ENCODE measurements at places on chromosomes 1 and 21.

DNA sequence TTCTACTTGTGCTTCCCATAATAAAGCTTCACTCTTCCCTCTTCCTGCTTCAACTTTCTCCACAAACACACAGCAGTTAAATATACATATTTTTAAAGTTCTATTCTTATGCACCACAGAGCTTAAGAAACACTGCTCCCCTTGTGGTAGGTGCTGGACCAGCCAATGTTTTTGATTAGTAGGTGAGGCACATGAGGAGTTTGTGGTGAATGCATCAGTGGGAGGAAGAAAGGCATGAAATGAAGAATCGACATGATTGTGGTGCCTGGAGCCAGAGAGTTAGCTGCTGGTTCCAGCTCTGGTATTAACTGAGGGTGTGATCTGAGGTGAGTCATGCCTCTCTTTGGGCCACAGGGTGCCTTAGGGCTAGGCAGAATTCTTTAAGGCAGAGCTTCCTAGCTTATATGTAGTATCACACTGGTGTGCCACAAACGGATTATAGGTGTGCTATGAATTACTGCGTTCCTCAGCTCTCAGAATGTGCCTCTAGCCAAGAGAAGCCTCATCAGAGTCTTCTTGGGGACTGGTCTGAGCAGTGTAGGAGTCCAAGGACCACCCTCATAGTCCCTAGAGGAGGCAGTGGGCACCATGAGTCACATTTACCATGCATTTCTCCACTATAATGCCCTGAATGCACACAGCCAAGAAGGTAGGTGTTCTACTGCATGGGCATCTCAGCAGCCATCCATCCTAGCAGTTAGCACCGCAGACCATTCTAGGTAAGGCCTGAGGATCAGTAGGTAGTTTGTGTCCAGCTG lies 97.4 kb upstream of the SGIP1 start:
- DNase-seq: no peak

DNA sequence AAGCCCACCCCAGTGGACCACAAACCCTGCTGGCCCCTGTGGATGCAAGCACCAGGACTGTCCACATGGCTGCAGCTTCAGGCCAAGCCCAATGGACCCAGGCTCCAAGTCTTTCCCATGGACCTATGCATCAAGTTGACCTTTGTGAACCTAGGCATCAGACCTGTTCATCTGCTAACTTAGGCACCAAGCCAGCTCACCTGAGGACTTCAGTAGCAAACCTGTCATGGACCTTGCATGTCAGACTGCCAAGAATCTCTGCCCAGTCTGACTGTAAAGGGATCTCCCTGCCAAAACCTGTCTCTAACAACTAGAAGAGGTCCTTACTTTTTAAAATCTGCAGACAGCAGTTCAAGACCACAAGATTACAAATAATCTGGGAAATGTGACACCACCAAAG lies 37.8 kb downstream of the FMO3 start:
- DNase-seq: no peak

DNA sequence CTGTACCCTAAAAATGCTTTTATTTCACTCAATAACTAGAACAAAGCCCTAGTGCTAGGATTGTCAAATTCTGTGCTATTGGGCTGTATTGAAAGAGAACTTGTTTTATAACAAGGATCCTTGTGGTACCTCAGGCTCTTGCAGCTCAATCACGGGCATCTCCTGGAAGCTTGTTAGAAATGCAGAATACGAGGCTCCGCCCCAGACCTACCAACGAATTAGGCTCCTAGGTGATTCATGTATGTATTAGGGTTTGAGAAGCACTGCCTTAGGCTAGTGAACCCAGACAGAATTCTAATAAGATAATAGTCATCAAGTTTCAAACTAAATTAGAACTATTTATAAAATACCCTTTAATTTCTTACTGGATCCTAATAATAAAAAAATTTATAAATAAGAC lies 45.6 kb downstream of the ZZZ3 start:
- no peak for DNase-seq

GRCh38 chr1:86542631-86543030 lies 4.2 kb upstream of the CLCA4 start:
- DNase-seq: no peak

DNA sequence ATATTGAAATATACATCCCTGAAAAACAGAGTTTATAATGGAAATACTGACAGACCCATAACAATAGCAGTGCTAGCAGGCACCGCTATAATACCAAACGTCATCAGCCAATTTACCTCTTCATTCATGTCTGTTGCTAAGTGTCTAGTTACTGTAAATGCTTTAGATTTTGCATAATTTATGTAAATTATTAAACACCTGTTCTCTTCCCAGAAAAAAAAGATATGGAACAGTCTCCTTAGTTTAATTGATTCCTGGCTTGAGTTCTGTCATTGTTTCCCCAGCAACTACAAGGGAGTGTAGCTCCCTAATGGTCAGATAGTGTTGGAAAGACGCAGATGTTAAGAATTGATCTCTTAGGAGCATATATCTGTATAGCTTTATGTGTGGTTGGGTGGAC lies 817.9 kb upstream of the ADGRL2 start:
- DNase-seq: no peak

GRCh38 chr1:161089938-161090337 lies 580 bp upstream of the NECTIN4 start:
- no peak for DNase-seq

GRCh38 chr1:158999316-159000069 lies 10.2 kb upstream of the IFI16 start:
- no peak for DNase-seq

DNA sequence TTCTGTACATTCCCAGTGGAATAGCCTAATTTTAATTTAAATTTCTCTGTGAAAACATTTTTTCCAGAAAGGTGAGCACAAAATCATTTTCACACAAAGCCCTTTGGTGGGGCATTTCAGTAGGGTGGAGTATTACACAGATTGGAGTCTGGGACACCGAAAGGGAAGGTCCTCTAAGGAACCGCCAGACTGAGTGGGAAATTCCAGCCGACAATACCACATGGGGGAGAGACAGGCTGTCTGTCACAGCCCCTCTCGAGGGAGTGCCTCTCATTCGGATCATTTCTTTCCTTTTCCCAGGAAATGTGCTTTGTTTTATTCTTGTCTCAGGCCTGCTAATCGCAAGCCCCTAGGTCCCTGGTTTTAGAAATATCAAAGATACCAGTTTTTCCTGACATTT lies 150.6 kb upstream of the HOOK1 start:
- DNase-seq: no peak

DNA sequence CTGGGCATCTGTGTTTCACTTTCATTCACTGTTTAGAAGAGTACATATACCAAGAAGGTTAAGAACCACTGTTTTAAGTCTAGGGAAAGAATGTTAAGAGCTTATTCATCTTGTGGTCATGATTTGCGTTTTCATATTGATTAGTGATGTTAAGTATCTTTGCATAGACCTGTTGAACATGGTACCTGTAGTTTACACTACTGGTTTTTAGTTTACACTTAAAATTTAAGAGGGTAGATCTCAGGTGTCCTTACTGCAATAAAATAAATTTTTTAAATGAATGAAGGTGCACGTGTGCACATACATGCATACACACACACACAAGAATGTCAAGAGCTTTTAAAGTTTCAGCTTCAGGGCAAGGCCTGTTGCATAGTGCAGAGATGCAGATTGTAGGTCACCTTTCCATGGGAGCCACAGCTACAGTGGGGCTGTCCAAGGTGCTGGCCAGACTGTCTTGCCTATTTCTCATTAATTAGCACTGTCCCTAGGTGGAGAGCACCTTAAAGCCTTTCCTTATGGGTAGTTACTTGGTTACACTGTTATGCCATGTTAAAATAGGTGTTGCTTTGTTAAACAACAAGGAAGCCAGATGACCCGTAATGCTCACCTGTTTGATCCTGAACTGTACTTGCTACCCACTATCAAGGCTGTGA lies 543.0 kb upstream of the DAB1 start:
- no peak for DNase-seq
